Activated T-cell treated with anti-CD3 and anti-CD28 coated beads, Interleukin-2, amount 50 U/mL, for 24 hours (primary cell): ENCODE measurements at places on chromosomes 5 and 9.

DNA sequence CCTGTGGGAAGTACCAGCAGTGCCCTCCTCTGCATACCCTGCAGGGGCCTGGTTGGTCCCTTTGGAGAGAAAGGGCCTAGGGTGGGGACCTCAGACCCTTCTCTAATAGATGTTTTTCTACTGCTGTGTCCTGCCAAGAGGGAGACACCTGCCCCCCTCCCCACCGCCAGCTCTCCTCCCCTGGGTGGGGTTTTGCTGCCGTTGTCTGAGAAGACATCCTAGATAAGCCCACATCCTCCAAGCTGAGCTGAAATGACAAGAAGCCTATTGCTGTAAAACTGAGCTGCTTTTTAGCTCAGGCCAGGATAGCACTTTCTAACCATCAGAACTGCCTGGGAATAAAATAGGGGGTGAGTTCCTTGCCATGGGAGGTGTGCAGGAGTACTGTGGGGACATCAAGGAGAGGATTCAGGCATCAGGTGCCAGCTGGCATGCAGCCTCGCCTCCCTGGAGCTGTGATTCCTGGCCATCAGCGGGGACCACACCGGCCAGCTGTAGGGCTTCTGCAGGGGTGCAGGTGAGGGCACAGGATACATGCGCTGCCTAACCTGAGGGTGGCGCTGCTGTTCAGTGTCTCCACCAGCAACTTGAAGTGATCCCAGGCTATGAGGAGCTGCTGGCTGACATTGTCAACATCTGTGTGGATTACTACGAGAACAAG lies 37.9 kb downstream of the CYFIP2 start:
- peaks cover 72% of the 10 kb centered on the region for H3K4me1 ChIP-seq
- H3K4me3 ChIP-seq = no peak overlapping the region
- H3K27me3 ChIP-seq = no peaks in the 10 kb centered on the region

DNA sequence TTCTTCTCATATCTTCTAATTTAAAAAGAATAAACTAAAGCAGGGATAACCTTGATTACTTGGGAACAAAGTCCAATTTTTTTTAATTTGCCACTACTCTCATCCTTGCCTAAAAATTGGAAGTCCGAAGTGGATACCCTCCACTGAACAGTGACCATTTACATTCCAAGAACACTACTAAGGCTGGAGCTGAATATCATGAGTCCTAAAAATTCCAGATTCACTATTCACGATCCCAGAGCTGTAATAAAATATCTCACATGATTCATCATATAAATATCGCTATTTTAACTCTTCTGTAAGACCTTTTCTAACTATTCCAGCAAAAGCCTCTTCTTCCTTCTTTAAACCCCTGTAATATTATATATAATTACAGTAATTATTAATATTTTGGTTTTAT lies 57.4 kb downstream of the ATPSCKMT start:
- H3K4me3 ChIP-seq = no peak overlapping the region
- H3K27ac ChIP-seq = no peak overlapping the region
- no peaks in the 10 kb centered on the region for H3K4me1 ChIP-seq
- no peak for DNase-seq
- H3K27me3 ChIP-seq = peaks cover 5% of the 10 kb centered on the region

DNA sequence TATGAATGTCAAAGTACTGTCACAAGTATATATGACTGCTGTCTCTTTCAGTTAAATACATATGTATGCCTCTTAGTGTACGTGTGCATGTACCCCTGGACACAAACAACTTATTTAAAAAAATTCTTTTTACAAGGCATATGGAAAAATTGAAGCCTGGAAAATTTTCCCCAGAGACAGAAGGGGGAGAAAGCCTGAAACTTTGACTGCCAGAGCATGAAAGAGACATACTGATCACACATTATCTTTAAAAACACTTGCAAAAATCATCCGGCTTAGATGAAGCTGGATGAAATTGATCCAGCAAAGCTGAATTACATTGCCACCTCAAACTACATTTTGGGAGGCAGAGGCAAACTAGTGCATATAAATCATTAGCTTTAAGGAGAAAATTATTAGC lies 88.0 kb upstream of the NFIB start:
- no peak for DNase-seq
- no peaks in the 10 kb centered on the region for H3K4me1 ChIP-seq
- H3K27me3 ChIP-seq = peaks cover 4% of the 10 kb centered on the region
- H3K4me3 ChIP-seq = no peak overlapping the region
- no peaks in the 10 kb centered on the region for H3K36me3 ChIP-seq
- H3K27ac ChIP-seq = no peak overlapping the region

- DNase-seq = no peak
- no peaks in the 10 kb centered on the region for H3K27me3 ChIP-seq
- no peaks in the 10 kb centered on the region for H3K36me3 ChIP-seq
- H3K4me3 ChIP-seq = no peak overlapping the region
- H3K4me1 ChIP-seq = peaks cover 51% of the 10 kb centered on the region
Measured at GRCh38 chr5:142422429-142422828, 97.6 kb upstream of the SPRY4 start.

- peaks cover 22% of the 10 kb centered on the region for H3K27me3 ChIP-seq
- H3K27ac ChIP-seq = no peak overlapping the region
- no peaks in the 10 kb centered on the region for H3K36me3 ChIP-seq
- no peak for DNase-seq
Measured at GRCh38 chr5:2021484-2022176, 138.9 kb upstream of the IRX4 start.
